ENCODE measurements at places on chromosomes 4 and X. TPM values are rescaled to one million over a fixed set of nuclear protein-coding genes. Genes with fewer than 3 reads are reported as not detected.

Gene CEP135
- 3.5 TPM for total RNA-seq

Gene CFAP299
- not detected for total RNA-seq

Gene TMEM271
- total RNA-seq: not detected

Gene F9
- not detected for total RNA-seq

Gene EGF
- 1.7 TPM for total RNA-seq

Gene HMX1
- 0.17 TPM for total RNA-seq

Gene PAGE2B
- total RNA-seq: not detected

Gene TSPAN5
- total RNA-seq: 9.1 TPM

Gene TAF7L
- not detected for total RNA-seq

Gene STIM2
- 10.3 TPM for total RNA-seq

- DNase-seq: no peak
- H3K27me3 ChIP-seq: no peaks in the 10 kb centered on the region
- no peak overlapping the region for H3K4me3 ChIP-seq
Measured at GRCh38 chr4:43853565-43854264, 594.9 kb downstream of the KCTD8 start.

DNA sequence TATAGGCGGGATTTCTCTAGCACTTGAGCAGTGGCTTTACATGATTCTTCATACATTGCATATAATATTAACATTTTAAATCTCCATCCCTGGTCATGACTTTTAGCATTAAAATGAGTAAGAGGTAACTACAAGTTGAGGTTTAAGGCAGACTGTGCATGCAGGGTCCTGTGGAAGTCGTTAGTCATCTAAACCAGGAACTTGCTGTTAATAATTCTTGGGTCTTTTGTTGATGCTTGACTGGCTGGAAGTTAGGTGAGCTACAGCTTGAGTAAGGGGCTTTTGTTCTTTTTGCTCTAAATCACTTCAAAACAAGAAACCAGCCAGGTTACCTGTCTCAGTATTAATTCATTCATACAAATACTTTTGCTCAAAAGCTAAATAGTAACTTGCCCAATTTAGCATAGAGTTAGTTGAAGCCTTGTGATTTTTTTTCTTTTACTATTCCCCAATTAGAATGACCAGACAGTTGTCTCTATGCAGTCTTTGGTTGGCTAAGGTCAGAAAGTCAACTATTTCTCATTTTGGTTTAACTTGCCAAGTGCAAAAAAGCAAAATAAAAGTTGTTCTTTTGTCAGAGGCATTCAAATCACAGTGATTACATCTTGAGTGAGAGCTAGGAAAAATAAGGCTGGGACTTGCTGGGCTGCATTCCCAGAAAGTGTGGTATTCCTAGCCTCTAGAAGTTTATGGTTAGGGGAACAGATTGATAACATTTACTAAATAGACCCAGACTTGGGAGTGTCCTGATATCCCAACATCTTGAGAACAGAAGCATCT is 516.9 kb downstream of the PDHA2 start:
- DNase-seq: no peak
- no peaks in the 10 kb centered on the region for H3K36me3 ChIP-seq
- H3K4me3 ChIP-seq: no peak overlapping the region
- no peaks in the 10 kb centered on the region for H3K27me3 ChIP-seq
- H3K4me1 ChIP-seq: no peaks in the 10 kb centered on the region
- no peak overlapping the region for H3K27ac ChIP-seq

DNA sequence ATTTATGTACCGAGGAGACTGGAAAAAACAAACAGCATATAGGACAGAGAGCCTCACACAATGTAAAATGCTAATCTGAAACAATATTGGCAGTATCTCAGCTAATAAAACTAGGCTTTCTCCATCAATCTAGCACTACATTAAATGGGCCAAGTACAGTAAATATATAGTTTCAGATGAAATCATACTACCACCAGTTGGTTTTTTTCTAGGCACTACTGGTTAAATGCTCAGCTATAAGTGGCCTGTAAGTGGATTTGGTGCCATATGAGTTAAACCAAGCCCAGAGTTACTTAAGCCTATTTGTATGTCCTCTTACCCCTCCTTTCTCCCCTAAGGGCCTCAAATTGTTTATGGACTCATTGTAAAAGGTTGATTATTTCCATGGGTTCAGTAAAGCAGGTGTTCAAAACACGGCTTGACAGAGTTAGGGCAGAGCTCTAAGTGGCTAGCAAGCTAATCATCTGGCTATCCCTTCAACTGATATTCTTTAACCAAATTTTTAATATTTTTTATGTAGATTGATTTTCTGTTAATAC is 57.5 kb downstream of the FAM13A start:
- H3K27ac ChIP-seq: no peak overlapping the region
- H3K36me3 ChIP-seq: no peaks in the 10 kb centered on the region
- DNase-seq: no peak
- H3K4me3 ChIP-seq: no peak overlapping the region

- no peaks in the 10 kb centered on the region for H3K36me3 ChIP-seq
- H3K4me1 ChIP-seq: no peaks in the 10 kb centered on the region
- no peak for DNase-seq
Measured at GRCh38 chr4:145720656-145721055, 40.7 kb downstream of the C4orf51 start.

DNA sequence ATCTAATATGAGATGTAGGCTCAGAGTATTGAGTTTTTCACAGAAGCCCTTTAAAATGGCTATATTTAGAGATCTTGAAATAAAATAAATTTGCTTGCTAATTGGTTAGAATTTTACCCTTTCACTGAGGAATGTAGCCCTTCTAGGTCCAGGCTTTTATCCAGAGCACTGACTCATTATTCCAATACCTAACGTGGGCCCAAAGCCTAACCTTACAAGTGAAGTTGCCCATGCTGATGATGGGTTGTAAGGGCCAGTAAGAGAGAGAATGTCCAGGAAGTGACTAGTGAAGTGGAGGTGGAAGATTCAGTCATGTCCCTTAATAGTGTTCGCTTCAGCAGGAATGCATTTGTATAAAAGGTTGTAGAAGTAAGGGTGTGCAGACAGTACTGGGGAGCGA is 155.9 kb downstream of the STIM2 start:
- no peaks in the 10 kb centered on the region for H3K27me3 ChIP-seq
- no peak overlapping the region for H3K4me3 ChIP-seq
- no peak overlapping the region for H3K27ac ChIP-seq
- peaks cover 6% of the 10 kb centered on the region for H3K36me3 ChIP-seq
- no peak for DNase-seq

- peak overlapping the region; percentile 8 for H3K4me3 ChIP-seq
- no peaks in the 10 kb centered on the region for H3K36me3 ChIP-seq
- peak overlapping the region; percentile 95 for H3K27ac ChIP-seq
- H3K27me3 ChIP-seq: no peaks in the 10 kb centered on the region
- peaks cover 38% of the 10 kb centered on the region for H3K4me1 ChIP-seq
- no peak for DNase-seq
Measured at GRCh38 chr4:143341186-143341755, 4.6 kb downstream of the GAB1 start.

GRCh38 chrX:101160001-101160400 is 59.6 kb upstream of the DRP2 start:
- H3K4me3 ChIP-seq: no peak overlapping the region
- no peaks in the 10 kb centered on the region for H3K36me3 ChIP-seq
- H3K27ac ChIP-seq: no peak overlapping the region
- H3K27me3 ChIP-seq: no peaks in the 10 kb centered on the region

- no peak overlapping the region for H3K27ac ChIP-seq
- H3K4me1 ChIP-seq: no peaks in the 10 kb centered on the region
- H3K27me3 ChIP-seq: no peaks in the 10 kb centered on the region
- no peaks in the 10 kb centered on the region for H3K36me3 ChIP-seq
Measured at GRCh38 chrX:151880895-151881294, 31.8 kb upstream of the MAGEA4 start.

DNA sequence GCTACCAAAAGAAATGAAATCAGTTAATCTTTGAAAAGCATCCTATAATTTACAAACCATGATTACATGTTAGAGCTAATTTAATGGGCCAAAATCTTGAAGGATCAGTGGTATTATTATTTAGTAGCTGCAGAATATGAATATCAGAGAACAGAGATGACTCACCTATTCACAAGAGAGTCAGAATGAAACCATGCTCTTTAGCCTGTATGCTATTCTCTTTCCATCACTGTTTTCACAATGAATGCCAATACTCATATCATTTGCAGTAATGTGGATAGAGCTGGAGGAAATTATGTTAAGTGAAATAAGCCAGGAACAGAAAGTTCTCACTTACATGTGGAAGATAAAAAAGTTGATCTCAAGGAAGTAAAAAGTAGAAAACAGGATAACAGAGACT is 414.1 kb downstream of the CENPC start:
- H3K36me3 ChIP-seq: no peaks in the 10 kb centered on the region
- no peak overlapping the region for H3K4me3 ChIP-seq
- H3K27ac ChIP-seq: no peak overlapping the region
- H3K4me1 ChIP-seq: no peaks in the 10 kb centered on the region
- no peaks in the 10 kb centered on the region for H3K27me3 ChIP-seq

DNA sequence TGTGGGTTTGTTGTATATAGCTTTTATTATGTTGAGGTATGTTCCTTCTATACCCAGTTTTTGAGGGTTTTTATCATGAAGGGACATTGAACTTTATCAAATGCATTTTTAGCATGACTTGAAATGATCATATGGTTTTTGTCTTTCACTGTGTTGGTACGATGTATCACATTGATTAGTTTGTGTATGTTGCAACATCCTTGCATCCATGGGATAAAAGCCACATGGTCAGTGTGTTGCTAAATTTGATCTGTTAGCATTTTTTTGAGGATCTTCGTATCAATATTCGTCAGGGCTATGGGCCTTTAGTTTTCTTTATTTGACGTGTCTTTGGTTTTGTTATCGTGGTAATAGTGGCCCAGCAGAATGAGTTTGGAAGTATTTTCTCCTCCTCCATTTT is 11.3 kb upstream of the BLTP1 start:
- no peak overlapping the region for H3K27ac ChIP-seq
- H3K27me3 ChIP-seq: no peaks in the 10 kb centered on the region
- no peaks in the 10 kb centered on the region for H3K4me1 ChIP-seq
- DNase-seq: no peak
- no peak overlapping the region for H3K4me3 ChIP-seq
- H3K36me3 ChIP-seq: no peaks in the 10 kb centered on the region

GRCh38 chrX:103630171-103630511 is 1.4 kb downstream of the TCEAL1 start:
- peaks cover 12% of the 10 kb centered on the region for H3K4me1 ChIP-seq

GRCh38 chrX:130179170-130179569 is 7.4 kb downstream of the RAB33A start:
- no peaks in the 10 kb centered on the region for H3K27me3 ChIP-seq
- H3K4me1 ChIP-seq: no peaks in the 10 kb centered on the region
- H3K4me3 ChIP-seq: no peak overlapping the region
- H3K27ac ChIP-seq: no peak overlapping the region
- no peaks in the 10 kb centered on the region for H3K36me3 ChIP-seq

- no peak for DNase-seq
- H3K4me1 ChIP-seq: peaks cover 14% of the 10 kb centered on the region
- no peaks in the 10 kb centered on the region for H3K36me3 ChIP-seq
- no peaks in the 10 kb centered on the region for H3K27me3 ChIP-seq
Measured at GRCh38 chrX:140762061-140762460, 52.5 kb downstream of the LINC00632 start.

- DNase-seq: no peak
- H3K4me1 ChIP-seq: no peaks in the 10 kb centered on the region
- no peaks in the 10 kb centered on the region for H3K36me3 ChIP-seq
- H3K27ac ChIP-seq: no peak overlapping the region
Measured at GRCh38 chrX:149858592-149858991, 22.4 kb upstream of the MAGEA8 start.

DNA sequence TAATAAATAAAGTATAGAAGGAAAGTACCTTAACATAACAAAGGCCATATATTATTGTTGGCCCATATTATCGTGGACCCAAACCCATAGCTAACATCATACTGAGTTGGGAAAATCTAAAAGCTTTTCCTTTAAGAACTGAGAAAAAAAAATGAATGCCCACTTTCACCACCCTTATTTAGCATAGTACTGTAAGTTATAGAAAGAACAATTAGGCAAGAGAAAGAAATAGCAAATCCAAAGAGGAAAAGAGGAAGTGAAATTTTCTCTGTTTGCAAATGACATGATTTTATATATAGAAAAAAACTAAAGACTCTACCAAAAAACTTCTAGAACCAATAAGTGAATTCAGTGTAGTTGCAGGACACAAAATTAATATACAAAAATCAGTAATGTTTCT is 1854.6 kb downstream of the PCDH7 start:
- no peaks in the 10 kb centered on the region for H3K27me3 ChIP-seq
- DNase-seq: no peak
- no peak overlapping the region for H3K4me3 ChIP-seq
- no peaks in the 10 kb centered on the region for H3K4me1 ChIP-seq
- H3K36me3 ChIP-seq: no peaks in the 10 kb centered on the region

GRCh38 chr4:103996637-103997036 is 276.9 kb upstream of the TACR3 start:
- no peaks in the 10 kb centered on the region for H3K4me1 ChIP-seq
- no peak overlapping the region for H3K27ac ChIP-seq
- H3K36me3 ChIP-seq: no peaks in the 10 kb centered on the region
- no peaks in the 10 kb centered on the region for H3K27me3 ChIP-seq
- H3K4me3 ChIP-seq: no peak overlapping the region
- no peak for DNase-seq

- H3K27ac ChIP-seq: no peak overlapping the region
- H3K27me3 ChIP-seq: no peaks in the 10 kb centered on the region
- H3K4me3 ChIP-seq: no peak overlapping the region
- H3K4me1 ChIP-seq: no peaks in the 10 kb centered on the region
- DNase-seq: no peak
Measured at GRCh38 chr4:180784940-180785339, 1458.3 kb upstream of the TENM3 start.

GRCh38 chr4:26858035-26858918 is 2.4 kb upstream of the STIM2 start:
- no peaks in the 10 kb centered on the region for H3K36me3 ChIP-seq
- H3K27ac ChIP-seq: peak overlapping the region; percentile 79
- H3K4me1 ChIP-seq: peaks cover 41% of the 10 kb centered on the region
- H3K4me3 ChIP-seq: peak overlapping the region; percentile 66

- peaks cover 72% of the 10 kb centered on the region for H3K4me1 ChIP-seq
- H3K27me3 ChIP-seq: no peaks in the 10 kb centered on the region
- H3K4me3 ChIP-seq: no peak overlapping the region
- H3K27ac ChIP-seq: peak overlapping the region; percentile 59
Measured at GRCh38 chr4:76704133-76704881, 193.6 kb downstream of the SOWAHB start.

DNA sequence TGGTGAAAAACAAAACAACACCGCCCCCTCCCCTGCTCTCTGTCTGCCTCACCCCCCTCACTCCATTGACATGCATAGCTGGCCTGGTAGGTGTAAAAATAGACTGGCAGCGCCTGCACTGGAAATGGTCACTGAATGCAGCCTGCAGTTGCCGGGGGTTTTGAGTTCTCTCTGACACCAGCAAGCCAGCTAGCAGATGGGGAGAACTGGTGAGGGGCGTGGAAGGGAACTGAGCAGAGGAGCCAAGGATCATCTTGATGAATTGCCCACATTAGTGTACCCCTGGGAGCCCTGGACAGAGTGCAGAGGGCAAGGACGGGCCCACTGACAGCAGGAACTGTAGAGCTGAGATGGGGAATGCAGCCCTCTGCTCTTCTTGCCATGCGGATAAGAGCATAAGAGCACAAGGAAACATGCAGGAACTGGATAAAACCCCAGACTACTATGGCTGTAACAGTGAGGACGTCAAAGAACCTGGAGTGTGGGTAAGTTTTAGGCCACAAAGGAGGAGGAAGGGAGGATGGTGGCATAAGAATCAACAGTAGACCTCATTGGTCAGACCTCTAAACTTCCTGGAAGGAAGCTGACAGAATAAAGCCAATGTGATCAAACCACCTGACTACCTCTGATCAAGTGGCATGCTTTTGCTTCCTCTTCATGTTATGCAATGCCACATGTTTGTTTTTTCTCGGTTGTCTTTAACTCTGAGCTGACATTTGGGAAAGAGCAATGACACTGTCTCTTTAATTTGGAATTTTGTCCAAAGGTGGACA is 96.3 kb downstream of the ANK2 start:
- no peak for DNase-seq
- H3K4me1 ChIP-seq: no peaks in the 10 kb centered on the region
- H3K36me3 ChIP-seq: no peaks in the 10 kb centered on the region
- no peak overlapping the region for H3K4me3 ChIP-seq
- H3K27me3 ChIP-seq: no peaks in the 10 kb centered on the region
